ENCODE measurements at places on chromosomes 2 and 18.
A peak's percentile ranks its signal among the peaks of the same experiment; 100 is the strongest.

DNA sequence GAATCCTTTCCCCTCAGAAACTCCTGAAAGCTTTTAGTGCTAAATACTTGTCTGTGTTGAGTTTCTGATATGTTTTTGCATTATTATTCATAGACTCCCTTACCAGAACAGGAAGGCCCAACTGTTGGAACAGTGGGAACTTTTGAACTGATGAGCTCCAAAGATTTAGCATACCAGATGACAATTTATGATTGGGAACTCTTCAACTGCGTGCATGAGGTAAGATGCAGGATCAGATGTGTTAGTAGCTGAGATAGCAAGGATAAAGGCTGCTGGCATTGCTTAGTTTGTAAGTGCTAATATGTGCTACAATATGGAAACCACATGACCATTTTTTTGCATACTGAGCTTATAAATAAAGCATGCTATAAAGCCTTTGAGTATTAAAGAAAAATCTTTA, 49.2 kb upstream of the MAP3K20 start:
- DNase-seq = no peak

GRCh38 chr2:121128741-121129659, 156.0 kb downstream of the TFCP2L1 start:
- DNase-seq = no peak

DNA sequence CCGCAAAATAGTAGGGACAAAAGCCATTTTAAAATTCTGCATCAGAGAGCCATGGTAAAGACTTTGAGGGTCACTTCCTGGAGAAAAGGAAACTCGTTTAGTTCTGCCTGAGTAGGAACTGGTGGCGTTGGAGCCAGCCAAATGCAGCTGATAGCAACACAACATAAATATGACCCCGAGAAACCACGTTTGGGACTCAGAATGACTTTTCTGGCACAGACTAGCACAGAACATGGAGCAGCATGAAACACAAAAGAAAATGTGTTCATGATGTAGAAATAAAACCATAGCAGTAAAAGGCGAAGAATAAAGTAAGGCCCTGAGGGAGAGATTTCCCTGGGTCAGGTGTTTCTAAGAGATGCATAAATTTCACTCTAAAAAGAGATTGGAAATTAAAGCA, 149.2 kb upstream of the KLHL29 start:
- no peak for DNase-seq

- DNase-seq = no peak
Observed at GRCh38 chr18:6009756-6010155, 114.4 kb upstream of the TMEM200C start.

GRCh38 chr2:108944601-108945331, 44.3 kb downstream of the EDAR start:
- DNase-seq = no peak

- DNase-seq = no peak
Observed at GRCh38 chr2:88199912-88200682, 30.0 kb downstream of the THNSL2 start.

GRCh38 chr2:1625281-1626001, 118.9 kb downstream of the PXDN start:
- DNase-seq = no peak

DNA sequence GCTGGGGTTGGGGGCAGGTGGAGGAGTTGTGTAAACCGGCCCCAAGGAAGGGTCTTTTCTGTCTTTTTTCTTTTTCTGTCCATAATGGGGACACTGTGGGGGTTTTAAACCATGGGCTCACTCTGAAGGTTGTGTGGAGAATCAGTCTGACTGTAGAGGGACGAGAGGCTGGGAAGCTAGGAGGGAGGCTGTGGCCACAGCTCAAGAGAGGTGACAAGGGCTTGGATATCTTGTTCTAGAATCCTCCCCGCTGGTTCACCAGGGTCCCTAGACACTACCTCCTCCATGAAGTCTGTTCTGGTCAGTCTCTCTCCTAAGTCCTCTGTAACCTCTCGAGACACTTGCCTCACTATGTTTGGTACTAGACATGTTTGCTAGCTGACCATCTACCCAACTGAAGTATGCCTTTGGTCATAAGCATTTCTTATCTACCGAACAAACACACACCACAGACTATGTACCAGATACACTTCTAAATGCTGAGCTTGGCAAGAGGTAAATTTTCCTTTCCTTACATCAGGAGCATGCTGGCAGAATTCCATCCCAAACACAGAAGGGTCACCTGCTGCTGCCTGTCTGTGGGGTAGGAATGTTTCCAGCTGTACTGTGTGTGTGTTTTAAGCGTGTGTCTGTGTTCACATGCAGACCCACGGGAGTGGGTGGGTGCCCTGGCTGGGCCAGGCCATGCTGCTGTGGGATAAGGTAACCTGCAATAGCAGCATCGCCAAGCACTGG, 69.6 kb upstream of the MGAT4A start:
- DNase-seq = no peak

DNA sequence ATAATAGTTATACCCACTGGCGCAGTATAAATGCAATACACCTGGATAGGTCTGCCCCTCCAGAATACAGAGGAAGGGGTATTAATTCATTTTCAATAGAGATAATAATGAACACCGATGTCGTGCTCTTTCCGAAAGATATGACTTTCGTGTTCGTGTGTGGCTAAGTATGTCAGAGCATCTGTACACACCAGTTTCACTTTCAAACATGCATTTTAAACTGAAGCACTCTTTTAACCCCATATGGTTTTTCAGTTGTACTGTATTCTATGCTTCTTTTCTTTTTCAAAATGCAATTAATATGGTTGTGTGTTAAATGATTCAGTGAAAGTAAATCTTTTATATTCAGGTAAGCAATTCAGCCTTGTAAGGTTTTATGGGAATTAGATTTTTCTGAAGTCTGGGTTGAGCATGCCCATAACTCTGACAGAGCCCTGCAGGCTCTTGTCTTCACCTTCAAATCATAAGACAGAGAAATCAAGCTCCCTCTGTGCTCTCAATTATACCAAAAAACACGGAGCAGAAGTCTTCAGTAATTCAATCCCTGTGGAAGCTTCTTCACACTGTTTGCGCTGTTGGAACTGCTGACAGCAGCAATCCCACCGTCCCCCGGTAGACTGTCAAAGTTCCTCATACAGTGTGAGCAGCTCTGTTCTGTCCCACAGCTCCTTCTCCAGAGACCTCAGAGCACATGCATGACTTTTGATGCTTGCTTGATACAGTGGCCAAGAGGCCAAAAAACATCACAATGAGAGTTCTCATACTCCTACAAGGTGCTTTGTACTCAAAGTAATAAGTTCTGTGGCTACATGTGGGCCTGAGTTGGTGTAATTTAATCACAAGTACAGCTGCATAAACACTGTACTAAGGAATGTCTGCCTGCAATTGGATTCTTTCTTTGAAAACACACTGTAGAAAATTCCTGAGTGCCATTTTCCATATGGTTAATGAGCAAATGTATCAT, 186.8 kb downstream of the ZNF521 start:
- no peak for DNase-seq

GRCh38 chr2:176566961-176567360, 297.7 kb downstream of the MTX2 start:
- no peak for DNase-seq

DNA sequence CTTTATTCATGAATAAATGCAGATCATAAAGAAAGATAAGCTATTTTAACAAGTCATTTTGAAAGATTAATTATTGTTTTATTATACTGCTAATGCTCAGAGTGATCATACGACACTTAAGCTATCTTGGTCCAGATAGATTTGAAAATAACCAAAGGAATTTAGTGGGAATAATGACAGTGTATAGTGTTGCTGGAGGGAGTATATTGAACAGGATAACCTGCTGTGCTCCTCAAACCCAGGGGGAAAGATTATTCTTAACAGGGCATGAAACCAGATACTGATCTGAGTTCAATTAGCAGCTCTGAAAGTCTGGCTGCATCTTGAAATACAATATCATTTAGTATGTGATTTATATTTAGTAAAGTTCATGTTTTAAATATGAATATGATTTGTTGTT, 216.3 kb upstream of the ITGA4 start:
- no peak for DNase-seq

DNA sequence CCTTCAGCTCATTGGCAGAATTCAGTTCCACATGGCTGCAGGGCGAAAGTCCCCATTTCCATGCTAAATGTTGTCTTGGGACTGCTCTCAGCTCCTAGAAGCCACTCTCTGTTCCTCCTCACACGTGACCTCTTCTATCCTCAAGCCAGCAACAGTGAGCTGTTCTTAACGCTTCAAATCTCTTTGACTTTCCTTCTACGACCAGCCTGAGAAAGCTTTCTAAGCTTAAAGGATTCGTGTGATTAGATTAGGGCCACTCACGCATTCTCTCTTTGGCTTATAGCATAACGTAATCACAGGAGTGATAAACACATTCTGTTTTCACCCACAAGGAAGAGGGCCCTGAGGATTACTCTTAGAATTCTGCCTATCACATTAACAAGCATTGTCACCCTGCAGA, 29.8 kb upstream of the LAMA1 start:
- no peak for DNase-seq

DNA sequence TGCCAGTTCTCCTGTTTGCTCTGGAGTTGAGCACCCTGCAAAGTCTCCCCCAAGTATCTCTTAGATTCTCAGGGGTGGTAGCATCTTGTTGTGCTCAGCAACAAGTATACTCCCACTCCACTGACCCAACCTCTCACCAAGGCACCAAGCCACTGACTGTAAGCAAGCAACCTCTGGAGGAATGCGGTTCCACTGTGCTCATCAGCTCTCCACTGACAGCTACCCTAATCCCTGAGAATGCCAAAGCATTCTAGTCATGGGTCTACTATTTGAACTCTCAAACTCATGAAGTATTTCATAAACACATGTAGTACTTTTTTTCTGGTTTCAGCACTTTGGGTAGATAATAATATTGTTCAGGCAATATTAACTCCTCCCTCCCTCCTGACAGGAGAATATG, 170.0 kb downstream of the EPHA4 start:
- DNase-seq = no peak

- no peak for DNase-seq
Observed at GRCh38 chr2:168233726-168234406, 13.5 kb downstream of the STK39 start.

- no peak for DNase-seq
Observed at GRCh38 chr18:56913941-56914340, 232.9 kb upstream of the BOD1L2 start.

DNA sequence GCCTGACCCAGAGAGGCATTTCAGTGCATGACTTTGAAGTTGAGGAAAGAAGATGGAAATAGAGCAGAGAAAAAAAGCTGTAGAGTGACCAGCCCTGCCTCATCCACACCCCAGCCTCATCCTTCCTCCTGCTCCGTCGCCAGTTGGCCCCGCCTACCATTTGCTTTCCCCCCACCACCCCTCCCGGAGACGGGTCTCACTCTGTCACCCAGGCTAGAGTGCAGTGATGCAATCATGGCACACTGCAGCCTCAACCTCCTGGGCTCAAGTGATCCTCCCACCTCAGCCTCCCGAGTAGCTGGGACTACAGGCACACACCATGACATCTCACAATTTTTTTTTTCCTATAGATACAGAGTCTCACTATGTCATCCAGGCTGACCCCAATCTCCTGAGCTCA, 200.8 kb downstream of the EPHA4 start:
- no peak for DNase-seq

GRCh38 chr18:8910843-8911242, 191.7 kb upstream of the NDUFV2 start:
- no peak for DNase-seq

GRCh38 chr2:7819850-7820249, 862.0 kb upstream of the ID2 start:
- DNase-seq = no peak

DNA sequence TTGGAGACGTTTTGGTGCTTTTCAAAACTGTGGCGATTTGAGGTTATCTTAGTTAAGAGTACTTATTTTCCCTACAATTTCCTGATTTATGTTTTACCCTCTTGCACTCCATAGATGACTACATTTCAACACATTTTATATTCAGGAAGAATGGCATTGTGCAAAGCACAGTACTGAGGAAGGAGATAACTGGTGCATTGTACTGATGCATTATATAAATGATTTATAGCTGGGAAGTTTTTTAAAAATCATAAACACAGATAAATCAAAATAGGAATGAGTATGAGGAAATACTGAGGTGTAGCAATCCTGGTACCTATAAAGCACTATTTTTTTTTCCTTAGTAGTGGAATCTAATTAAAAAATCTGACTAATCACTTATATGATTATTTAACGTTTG, 5.6 kb downstream of the REL start:
- no peak for DNase-seq

DNA sequence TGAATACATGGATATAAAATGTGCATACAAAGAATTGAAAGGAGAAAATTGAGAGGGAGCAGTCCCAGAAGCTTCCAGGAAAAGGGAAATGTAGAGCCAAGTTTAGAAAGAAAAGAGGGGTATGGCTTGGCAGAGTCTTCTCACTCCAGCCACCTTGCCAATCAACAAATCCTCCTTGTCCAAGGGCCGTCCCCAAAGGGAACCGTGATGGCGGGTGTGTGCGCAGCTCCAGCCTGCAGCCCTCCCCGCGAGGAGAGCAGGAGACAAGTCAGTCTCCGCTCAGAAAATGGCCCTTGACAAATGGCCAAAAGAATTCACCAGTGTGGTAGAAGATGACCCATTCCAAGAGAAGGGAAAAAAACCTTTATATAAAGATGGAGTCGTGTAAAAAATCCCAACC, 448.3 kb upstream of the POU3F3 start:
- DNase-seq = no peak

- no peak for DNase-seq
Observed at GRCh38 chr2:1613731-1614354, 130.5 kb downstream of the PXDN start.

DNA sequence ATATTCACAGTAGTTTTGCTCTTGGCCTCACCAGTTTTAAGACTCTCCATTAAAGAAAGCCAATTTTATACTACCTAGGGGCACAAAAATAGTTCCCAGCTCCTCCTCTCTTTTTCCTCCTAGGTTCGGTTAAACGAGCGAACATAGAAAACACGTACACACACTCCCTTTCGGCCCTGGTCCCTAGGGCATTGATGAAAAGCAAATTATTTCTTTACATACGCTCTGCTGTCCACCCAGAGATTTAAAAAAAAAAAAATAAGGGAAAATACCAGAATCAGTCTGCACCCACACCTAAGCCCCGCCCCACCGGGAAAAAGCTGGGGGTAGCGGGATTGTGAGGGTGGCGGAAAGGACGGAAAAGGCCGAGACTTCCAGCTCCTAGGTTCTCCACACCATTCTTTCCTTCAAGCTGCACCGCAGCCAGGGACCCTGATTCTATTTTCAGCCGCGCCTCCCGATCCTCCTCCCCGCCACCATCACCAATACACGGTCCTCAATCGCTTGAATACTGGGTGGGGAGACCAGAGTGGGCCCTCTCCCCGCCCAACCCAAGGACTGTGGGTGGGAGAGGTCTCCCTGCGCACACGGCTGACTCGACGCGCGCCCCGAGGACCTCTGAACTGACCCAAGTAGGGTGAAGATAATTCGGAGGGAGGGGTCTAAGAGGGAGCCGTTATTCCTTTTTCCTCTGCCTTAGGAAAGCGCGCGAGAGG, 769 bp downstream of the ATF2 start:
- peak; percentile 46 for DNase-seq

GRCh38 chr2:172095905-172096625, 6.6 kb downstream of the DLX2 start:
- no peak for DNase-seq
